ENCODE measurements at places on chromosomes 11 and 22. TPM values are rescaled to one million over a fixed set of nuclear protein-coding genes. Genes with fewer than 3 reads are reported as not detected.
A peak's percentile ranks its signal among the peaks of the same experiment; 100 is the strongest.

GRCh38 chr11:16981651-16982194, 32.5 kb downstream of the PLEKHA7 start:
- DNase-seq, result no peak

DNA sequence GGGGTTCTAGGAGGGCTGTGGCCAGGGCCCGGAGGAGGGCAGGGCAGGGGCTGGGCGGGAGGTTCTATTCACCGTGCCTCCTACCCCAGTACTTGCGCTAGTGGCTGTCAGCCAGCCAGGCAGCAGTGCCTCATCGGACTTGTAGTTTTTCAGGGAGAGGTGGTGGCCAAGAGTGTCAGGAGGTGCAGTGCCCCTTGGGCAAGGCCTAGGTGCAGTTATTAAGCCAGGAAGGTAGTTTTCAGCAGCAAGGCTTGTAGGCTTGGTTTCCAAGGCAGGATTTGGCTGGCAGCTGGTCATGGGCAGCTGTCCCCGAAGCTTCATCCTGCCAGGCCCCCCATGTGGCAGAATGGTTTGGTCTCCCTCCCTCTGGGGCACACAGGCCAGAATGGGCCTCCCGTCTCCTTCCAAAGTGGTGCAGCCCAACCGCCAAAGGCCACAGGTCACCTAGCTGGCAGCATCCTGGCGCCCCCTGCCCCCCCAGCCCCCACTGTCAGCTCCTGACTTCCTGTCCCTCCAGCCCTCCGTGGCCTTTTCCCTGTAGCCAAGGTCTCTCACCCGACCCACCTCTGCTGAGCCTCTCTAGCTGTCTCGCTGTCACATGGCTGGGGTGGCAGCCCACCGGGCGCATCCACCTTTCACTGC, 8.5 kb downstream of the CCDC88B start:
- DNase-seq, result no peak

DNA sequence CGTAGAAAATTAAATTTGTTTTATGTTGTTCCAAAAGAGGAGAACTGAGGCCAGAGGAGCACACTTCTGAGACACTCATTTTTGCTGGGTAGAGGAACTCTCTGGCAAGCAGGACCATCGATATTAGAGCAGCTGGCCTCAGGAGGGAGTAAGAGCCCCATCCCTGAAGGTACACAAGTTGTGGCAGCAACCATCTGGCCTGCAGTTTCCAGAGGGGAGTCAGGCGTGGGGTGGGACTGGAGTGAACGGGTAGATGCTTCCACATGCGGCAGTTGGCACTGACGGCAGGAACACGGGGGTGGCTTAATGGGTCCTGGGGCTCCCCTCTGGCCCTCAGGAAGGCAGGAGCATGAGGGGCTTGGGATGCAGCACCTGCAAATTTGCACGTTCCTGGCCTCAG, 13.2 kb upstream of the SSTR3 start:
- no peak for DNase-seq

DNA sequence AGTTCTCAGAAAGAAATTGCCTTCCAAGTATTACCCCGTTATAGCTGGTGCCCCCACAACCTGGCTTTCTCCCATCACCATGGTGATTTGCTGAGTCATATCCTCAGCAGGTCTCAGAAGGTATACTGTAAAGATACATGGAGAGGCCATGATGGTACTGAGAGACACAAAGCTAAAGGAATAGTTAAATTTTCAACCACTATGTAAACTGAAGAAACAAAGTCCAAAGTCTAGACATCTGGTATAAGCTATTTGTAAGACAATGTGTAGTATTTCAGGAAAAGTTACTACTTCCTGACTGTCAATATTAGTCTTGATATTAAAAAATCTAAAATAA, 377.1 kb downstream of the DCDC1 start:
- DNase-seq, result no peak

- DNase-seq, result no peak
Observed at GRCh38 chr11:4211991-4212390, 117.4 kb downstream of the RRM1 start.

DNA sequence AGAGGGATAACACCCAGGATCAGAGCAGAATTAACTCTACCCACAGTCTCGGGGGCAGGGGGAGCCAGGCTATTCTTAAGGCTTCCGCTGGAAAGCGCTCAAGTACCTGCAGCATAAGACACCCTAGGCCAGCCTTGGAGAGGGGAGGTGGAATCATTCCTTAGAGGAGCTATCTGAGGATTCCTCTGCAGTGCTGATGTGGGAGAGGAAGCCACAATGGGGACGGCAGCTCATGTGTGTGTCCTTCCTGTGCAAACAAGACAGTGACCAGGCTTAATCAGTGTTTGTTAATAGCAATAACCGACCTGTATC, 382.2 kb upstream of the CADM1 start:
- no peak for DNase-seq

DNA sequence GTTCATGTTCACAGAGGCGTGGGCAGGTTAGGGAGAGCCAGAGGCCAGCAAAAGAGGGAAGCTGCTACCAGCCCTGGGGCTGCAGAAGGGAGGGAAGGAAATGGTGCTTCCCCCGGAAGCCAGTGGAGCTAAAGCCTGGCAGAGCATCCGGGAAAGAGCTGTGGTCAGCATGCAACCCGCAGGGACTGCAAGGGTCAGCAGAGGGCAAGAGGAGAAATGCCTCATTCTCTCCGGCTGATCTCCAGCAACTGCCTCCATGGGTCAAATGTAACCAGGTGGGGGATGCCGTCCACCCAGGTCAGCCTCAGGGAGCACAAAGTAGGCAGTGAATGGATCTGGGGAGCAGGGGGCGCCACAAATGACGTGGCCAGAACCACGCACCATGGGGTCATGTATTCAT, 36.9 kb upstream of the PRR5 start:
- no peak for DNase-seq

DNA sequence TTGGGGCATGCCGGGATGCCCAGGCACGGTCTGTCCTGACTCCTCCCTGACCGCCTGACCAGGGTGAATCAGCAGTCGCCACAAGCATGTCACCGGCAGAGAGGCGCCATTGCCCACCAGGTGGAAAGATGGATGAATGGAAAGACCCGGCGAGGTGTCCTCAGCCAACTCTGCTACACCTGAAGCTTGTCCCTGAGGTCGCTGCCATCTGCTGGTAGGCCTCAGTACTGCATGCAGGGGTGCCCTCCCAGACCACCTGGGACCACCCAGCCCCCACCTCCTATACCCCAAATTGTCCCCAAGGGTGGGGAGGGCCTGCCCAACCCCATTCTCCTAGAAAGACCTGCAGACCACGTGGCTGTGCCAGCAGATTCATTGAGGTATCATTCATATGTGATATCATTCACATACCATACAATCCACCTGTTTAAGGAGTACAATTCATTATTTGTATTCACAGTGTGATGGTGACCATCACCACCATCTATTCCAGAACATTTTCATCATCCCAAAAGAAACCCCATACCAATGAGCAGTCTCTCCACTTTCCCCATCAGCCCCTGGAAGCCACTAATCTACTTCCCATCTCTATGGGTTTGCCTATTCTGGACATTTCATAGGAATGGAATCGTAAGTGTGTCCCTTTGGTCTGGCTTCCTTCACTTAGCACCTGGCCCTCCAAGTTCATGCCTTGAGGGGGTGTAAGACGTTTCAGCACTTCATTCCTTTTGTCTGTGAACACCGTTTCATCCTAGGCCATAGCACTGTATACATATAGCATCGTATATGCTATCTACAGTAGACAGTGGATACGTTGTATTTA, 17.5 kb downstream of the FGF3 start:
- DNase-seq, result peak; percentile 35

GRCh38 chr11:12243911-12244550, 133.3 kb upstream of the PARVA start:
- no peak for DNase-seq

DNA sequence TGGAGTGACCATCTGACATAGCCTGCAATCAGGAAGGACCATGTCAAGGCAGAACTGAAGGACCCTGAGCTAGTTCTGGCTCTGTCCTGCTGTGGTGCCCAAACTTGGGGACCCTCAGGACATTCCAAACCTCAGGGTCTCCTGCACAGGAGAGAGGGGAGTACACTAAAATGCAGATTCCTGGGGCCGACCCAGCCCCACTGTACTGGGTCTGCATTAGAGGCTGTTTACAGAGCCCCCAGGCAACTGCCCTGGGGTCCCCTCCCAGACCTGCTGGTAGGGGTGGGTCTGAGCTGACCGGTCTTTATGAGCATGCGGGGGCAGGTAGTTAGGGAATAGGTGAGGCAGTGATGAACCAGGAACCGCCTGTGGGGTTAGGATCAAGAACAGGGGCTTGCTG, 6.8 kb downstream of the TRPM5 start:
- no peak for DNase-seq

DNA sequence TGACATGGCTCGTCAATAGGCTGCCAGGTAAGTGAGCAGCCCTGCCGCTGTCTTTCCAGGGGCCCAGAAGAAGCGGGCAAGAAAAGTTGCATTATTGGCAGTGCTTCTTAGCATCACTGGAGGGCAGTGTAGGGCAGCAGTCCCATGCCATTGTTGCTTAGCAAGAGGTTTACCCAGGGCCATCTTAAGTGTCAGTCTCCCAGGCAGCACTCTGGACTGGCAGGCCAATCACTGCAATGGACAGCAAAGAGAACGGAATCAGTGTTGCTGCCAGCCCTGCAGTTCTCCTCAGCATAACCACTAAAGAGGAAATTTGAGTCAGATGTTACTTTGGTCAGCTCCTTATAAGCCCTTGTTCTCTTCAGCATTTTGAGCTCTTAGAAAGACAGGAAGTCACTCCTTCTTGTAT, 13.4 kb upstream of the GRK2 start:
- DNase-seq, result peak; percentile 44

The POTEH gene
- total RNA-seq, result not detected

The SDHAF2 gene
- total RNA-seq, result 40.3 TPM

The GPHA2 gene
- total RNA-seq, result not detected
